ENCODE measurements at places on chromosomes 2 and 18.

DNA sequence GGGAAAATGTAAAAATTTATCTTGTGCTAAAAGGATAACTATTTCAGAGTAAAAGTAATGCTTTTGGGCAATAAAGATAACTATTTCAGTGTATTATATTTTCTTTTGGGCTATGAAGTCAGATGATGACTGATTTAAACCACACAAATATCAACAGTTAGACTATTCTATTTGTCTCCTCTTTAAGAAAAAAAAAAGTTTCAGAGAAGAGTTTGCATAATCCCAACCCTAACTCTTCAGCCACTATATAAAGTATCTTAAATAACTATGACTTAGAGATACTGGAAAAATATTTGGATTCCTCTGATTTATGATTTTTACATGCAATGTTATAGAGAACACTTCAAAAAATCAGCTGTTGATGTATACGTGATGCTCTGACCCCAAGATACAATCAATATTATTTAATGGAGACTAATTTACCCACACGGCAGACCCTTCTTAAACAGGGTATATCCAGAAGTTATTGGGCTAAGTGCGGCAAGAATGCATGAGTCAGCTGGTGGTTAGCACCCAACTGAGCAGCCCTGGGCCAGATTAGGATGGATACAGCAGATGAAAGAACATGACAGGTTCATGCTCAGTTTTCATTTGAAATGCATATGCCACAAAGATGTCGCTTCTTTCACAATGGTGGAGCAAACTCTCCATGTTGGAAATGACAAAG is 279.0 kb downstream of the AFF3 start:
- DNase-seq = no peak

GRCh38 chr2:137535897-137536296 is 428.4 kb upstream of the HNMT start:
- no peak for DNase-seq

- no peak for DNase-seq
These were observed 614.9 kb downstream of the ARHGAP15 start for GRCh38 chr2:143744114-143744513.

DNA sequence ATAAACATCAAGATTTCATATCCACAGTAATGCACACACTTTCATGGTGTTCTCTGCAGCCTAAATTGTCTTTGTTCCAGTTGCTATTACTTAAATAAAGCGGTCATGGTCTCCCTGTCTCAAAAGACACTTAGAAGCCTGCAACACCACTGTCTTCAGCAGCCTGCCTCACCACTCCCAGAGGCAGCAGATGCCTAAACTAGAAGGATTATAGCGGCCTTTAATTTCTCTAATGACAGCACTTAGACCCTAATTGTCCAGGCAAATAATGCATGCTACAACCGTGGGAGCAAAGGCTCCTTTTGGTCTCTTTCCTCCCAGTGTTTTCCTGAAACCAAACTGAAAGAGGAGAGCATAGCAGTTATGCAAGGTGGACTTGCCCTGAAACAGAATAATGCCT is 248.8 kb upstream of the SLC39A10 start:
- no peak for DNase-seq

- DNase-seq = no peak
These were observed 174.5 kb upstream of the ZEB2 start for GRCh38 chr2:144694456-144694855.

- peak; percentile 74 for DNase-seq
These were observed 47.7 kb downstream of the SMAD7 start for GRCh38 chr18:48902856-48903601.

DNA sequence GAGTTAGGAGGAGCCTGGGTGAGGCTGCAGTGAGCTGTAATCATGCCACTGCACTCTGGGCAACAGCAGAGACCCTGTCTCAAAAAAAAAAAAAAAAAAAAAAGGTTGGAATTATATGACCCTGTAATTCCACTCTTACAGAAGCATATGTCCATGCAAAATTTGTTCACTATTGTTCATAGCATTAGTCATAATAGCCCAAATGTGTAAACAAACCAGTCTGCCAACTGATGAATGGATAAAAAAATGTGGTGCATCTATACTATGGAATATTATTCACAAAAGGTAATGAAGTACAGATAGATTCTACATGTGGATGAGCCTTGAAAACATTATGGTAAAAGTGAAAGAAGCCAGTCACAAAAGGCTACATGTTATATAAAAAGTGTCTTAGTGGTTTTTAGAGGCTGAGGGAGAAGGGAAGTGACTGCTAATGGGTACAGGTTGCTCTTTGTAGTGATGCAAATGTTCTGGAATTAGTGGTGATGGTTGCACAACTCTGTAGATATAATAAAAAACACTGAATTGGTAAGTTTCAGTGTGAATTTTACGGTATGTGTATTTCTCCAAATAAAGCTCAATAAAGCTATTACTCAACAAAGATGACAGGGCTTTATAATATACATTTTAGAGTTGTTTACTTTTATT is 9.4 kb downstream of the COA5 start:
- DNase-seq = no peak

DNA sequence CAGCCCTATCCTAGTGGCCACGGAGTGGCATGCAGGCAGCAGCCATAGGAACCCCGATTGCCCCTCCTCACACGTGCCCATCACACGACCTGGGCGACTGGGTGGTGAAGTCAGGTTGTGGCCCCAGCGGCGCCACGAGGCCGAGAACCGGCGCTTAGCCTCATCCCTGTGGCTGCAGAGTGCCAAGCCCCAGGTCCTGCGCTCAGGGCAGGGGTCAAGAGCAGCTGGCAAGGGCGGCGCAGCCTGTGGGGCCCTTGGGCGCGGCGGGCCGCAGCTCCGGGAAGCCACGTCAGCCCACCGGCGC is 73.3 kb downstream of the RPIA start:
- no peak for DNase-seq

DNA sequence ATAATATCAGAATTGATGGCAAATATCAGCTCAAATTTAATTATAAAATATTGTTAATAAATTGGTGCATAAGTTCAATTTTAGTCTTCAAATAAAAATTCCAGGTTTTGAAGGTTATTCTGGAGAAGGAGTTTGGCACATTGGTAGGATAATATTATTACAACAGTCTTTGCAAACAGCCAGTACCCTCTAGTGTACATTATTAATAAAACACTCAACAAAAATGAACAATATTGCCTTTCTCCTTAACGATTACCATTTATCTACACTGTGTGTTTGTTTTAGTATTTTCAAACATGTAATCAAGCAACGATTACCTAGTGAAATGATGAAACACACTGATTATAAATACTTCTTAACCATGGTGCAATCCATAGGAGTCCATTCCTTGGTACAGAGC is 334.0 kb upstream of the FSIP2 start:
- DNase-seq = no peak

- DNase-seq = no peak
These were observed 46.2 kb upstream of the SNTG2 start for GRCh38 chr2:904246-905024.

GRCh38 chr2:142320067-142320466 is 189.3 kb upstream of the LRP1B start:
- no peak for DNase-seq

DNA sequence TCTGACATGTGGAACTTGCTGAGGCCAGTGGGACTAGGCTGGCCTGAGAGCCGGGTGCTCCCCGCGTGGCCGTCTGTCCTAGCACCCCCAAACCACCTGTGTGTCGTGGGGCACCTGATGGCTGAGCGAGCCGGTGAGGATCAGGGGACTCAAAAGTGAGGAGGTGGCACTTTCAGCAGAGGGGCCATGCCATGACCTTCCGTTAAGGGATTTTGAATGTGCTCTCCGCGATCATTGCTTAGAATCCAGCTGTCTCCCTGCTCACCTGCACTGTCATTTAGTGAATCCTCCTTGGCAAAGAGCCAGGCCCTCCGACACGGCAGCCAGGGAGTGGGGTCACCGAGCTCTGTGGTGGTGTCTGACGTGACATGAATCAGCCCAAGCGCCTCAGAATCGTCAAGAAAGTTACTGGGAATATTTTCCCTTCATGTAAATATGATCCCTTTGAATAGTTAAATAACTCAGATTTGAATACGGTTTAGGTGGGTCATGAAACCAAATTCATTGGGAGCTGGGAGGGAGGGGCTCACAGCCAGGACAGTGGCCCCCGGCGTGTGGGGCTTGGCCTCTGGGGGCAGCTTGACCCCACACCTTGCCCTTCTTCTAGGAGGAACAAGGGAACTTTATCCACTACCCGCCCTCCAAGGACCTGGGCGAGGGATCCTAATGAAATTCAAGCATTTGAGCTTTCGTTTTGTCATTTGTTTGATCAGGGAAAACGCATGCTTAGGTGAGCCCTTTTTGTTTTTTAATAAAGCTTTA is 9.5 kb downstream of the NFATC1 start:
- peak; percentile 83 for DNase-seq

DNA sequence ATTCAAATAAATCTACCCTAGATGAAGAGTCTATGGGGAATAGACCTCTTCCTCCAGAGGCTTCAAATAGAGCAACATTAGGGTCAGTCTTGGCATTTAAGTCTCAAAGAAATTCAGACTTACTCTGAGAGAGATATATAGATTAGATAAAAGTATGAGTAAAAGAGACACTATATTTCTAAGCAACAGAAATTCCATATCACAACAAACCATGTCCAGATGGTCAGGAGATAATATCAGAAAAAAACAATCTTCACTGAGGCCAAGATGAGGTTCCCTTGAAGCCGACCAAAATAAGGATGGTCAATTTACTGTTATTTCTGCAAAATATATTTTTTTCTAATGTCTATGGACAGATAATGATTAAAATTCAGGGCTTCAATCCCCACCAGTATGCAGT is 89.1 kb upstream of the NOSTRIN start:
- no peak for DNase-seq

- DNase-seq = no peak
These were observed 53.9 kb upstream of the ACVR1 start for GRCh38 chr2:157929871-157930667.

GRCh38 chr2:102110596-102111334 is 31.8 kb upstream of the IL1R1 start:
- DNase-seq = no peak

DNA sequence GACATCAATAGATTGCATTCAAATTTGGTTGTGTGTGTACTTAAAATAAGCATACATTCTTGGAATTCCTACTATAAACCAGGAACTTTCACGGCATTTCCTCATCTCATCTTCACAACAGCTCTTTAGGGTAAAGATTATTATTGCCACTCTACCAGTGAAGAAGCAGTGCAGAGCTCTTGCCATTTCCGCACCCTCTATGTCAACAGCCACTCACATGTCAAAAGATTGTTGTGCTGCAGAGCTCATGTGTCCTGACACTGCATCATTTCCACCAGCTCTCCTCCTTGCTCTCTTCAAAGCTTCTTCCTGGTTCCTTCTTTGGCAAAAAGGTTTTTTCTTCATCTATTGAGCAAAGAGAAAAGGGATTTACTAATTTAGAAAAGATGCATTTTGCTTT is 26.5 kb upstream of the L3MBTL4 start:
- no peak for DNase-seq

GRCh38 chr2:134917888-134918525 is 615 bp upstream of the CCNT2 start:
- peak; percentile 98 for DNase-seq

GRCh38 chr18:48803951-48804855 is 146.6 kb downstream of the SMAD7 start:
- DNase-seq = peak; percentile 55

- DNase-seq = no peak
These were observed 71.7 kb downstream of the FEZ2 start for GRCh38 chr2:36526226-36526625.

GRCh38 chr2:206657087-206657486 is 14.8 kb downstream of the FAM237A start:
- no peak for DNase-seq

- no peak for DNase-seq
These were observed 24.1 kb downstream of the TFPI start for GRCh38 chr2:187529977-187530721.

- DNase-seq = no peak
These were observed 665.5 kb upstream of the CNTNAP5 start for GRCh38 chr2:123359636-123360035.
